Hepatic stellate cell (primary cell): ENCODE measurements at places on chromosomes 6 and 20.

DNA sequence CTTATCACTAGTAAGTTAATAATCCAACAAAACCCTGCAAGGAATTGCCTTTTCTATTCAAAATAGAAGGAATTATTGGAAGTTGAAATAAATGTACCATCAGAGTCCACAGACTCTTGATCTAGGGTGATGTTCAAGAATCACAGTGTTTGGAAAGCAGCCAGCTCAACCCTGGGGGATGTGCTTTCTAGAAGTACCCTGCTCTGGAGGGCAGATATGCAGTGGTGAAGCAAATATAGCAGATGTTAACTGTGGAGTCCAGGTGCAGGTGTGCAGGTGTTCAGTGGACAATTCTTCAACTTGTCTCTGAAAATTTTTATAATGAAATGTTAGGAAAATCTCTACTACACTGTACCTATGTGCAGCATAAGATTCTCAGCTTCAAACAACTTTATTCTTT lies 9.1 kb upstream of the INSM1 start:
- no peak for DNase-seq

- DNase-seq, result no peak
Measured at GRCh38 chr6:131762984-131763383, 44.8 kb upstream of the ENPP1 start.

DNA sequence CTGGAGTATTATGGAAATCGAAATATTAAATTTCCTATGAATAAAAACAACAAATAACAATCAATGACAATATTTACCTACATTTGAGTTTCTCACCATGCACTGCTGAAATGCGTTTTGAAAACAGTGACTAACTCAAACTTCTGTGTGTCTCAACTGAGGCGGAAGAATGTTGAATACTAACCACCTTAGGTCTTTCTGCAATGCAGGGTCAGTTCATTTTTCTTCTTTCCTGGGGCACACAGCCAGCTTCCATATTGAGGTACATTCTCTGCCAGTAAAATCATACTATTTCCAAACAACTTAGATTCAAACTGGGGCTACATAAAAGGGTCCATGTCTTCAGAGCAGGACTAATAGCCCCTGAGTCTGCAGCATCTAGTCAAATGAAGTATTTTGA lies 310.1 kb downstream of the UTRN start:
- DNase-seq, result no peak

GRCh38 chr20:42949950-42950349 lies 239.8 kb downstream of the PTPRT start:
- DNase-seq, result no peak
